Activated CD8-positive, alpha-beta memory T cell treated with anti-CD3 and anti-CD28 coated beads for 1 hour (primary cell): ENCODE measurements at places on chromosomes 5 and 9.

- DNase-seq, result no peak
Observed at GRCh38 chr5:139445325-139446170, 6.2 kb upstream of the DNAJC18 start.

- DNase-seq, result no peak
Observed at GRCh38 chr5:162372256-162372655, 304.7 kb downstream of the GABRG2 start.

GRCh38 chr9:134163371-134164196 is 780 bp downstream of the RNU6ATAC start:
- peak; percentile 28 for DNase-seq

DNA sequence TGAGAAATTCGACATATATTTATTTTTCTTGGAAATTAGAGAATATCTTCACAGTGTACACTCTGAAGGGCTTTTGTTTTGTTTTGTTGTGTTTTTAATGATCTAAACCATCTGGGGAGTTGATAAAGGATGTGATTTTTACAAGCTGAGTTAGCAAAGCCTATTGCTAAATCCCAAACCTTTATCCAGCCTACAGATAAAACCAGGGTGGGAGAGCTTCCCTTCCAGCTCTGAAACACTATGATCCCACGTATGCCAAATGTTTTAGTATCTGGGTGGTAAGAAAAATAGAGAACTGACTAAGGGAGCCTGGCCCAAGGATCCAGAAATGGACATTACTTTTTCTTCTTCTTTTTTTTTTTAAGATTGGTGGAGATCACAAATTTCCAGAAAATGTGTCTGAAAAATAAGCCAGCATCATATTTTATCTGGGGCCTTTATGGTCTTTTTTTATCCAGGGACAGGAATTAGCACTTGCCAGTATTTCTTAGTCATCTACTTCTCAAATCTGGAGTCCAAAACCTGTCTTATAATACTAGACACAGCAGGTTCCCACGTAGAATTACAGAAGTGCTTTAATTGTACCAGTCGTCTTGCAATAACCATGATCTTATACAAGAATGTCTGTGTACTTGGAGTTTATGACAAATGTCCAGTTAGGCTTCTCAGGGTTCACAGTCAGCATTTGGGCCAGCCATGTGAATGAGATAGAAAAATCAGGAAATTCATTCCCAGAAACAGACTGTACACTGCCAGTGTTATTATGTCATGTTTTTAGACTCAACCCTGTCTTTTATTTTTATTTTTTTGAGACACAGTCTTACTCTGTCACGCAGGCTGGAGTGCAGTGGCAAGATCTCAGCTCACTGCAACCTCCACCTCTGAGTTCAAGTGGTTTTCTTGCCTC is 290.8 kb upstream of the MPDZ start:
- DNase-seq, result no peak

- no peak for DNase-seq
Observed at GRCh38 chr9:121952611-121953010, 140.5 kb downstream of the TTLL11 start.

GRCh38 chr9:123399803-123400378 is 43.9 kb downstream of the CRB2 start:
- no peak for DNase-seq

DNA sequence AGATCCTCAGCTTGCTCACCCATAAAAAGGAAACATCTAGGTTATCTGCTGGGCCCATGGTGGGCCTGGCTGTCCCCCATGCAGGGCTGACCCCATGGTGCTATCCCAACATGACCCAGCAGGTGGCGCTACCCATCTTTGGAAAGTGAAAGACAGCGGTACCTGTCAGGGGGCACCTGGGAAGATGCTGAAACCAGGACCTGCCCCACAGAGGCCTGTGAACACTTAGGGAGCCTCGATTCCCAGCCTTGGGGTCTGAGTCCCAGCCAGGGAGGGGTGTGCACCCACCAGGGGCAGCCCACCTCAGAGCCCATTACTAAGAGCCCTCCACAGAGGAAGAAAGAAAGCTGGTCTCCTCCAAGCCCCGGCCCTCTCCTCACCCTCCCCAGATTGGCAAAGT is 46.6 kb upstream of the IPPK start:
- DNase-seq, result peak; percentile 56

DNA sequence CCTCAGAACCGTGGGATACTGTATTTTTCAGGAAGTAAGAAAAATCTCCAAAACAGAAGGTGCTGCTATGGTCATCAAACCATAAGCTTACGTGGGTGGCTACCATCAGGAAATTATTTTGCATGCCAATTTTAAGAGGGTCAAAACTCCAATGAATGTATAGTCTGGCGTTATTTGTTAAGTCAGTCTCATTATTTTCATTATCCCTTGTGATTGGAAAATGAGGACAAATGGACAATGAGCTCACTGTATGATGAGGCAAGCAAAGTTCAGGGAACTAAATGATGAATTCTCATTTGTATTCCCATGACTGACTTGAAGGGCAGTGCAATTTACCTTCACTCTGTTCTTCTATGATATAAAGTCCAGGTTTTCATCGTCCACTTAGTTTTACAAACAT is 17.6 kb downstream of the PUM3 start:
- DNase-seq, result no peak

DNA sequence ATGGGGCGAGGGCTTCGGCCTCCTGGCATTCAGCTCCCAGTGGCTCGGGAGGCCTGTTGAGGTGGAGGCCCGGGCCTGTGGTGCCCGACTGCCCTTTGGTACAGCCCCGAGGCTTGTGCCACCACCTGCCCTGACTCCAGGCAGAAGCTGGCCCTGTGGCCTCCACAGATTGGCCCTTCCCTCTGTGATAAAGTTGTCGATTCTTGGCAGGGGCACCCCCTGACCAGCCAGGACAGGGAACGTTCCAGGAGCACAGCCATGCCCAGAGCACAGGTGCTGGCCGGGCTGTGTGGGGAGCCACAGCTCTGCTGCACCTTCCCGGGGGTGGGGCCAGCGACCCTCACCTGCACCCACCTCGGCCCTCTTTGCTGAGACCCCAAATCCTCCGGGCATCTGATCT is 32.7 kb downstream of the SLC6A18 start:
- no peak for DNase-seq

- no peak for DNase-seq
Observed at GRCh38 chr5:109196087-109196822, 213.5 kb downstream of the PJA2 start.

GRCh38 chr5:61301341-61302199 is 30.5 kb upstream of the ZSWIM6 start:
- DNase-seq, result no peak

DNA sequence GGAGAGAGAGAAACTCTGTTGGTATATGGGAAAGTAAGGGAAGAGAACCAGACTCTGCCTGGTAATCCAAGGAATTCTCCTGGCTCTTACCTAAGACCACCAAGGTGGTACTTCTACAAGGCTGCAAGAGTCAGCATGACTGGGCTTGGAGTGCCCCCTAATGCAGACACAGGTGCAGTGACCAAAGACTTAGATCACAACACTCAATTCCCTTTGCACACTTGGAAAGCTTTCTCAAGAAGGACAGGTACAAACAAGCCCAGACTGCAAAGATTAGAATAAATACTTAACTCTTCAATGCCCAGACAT is 25.2 kb downstream of the UGT3A2 start:
- no peak for DNase-seq

- DNase-seq, result no peak
Observed at GRCh38 chr5:56814361-56814962, 887 bp upstream of the MAP3K1 start.

GRCh38 chr9:133273098-133273497 is 1.9 kb downstream of the ABO start:
- DNase-seq, result no peak

- DNase-seq, result no peak
Observed at GRCh38 chr5:64794053-64794770, 25.5 kb downstream of the CWC27 start.

GRCh38 chr9:88420227-88420626 is 32.0 kb downstream of the SPIN1 start:
- DNase-seq, result no peak

GRCh38 chr9:98080326-98080725 is 23.8 kb downstream of the NANS start:
- DNase-seq, result no peak

- no peak for DNase-seq
Observed at GRCh38 chr5:90557871-90558270, 726 bp upstream of the ADGRV1 start.

- DNase-seq, result no peak
Observed at GRCh38 chr9:117541181-117541580, 126.3 kb upstream of the ASTN2 start.

DNA sequence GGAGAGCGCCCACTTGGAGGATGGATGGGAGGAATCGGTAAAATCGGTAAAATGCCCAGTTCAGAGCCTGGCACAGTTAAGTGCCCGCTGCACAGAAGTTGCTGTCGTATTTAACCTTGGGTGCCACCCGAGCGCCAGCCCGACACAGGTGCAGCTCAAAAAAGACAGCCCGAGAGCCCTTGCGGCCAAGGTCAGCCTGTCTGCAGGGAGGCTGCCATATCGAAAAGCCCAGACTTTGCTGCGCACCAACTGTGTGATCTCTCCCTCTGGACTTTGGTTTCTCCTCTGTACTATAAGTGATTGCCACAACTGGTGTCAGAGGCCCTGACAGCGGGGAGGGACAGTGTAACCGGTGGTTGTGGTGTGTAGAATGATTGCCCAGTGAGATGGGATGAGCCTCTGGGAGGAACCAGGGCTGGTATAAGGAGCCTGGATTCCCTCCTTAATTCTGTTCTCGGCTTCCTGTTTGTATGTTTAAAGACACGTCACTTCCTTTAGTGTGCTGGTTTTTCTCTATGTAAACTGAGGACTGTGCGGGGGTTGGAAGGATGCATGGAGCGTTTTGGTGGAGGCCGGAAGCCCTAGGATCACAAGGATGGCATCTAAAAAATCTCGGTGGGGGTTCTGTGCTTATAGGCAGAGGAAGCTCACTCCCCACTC is 792 bp downstream of the NTMT1 start:
- no peak for DNase-seq

DNA sequence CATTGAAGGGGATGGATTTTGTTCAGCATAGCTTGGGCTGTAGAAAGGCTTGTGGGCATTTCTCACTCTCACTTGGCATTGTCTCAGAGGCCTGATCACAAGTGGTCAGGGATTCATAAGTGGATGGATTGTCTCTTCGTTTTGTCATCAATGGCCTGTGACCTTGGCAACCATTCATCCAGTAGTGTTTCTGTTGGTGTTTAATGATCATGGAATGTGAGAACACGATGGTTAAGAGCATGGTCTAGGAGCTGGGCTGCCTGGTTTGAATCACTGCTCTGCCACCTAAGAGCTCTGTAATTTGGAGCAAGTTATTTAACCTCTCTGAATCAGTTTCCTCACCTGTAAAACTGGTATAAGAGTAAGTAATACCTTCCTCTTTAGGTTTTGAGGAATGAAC is 430.1 kb upstream of the MEF2C start:
- DNase-seq, result no peak

GRCh38 chr9:37706290-37706689 is 47.3 kb upstream of the TRMT10B start:
- DNase-seq, result no peak

DNA sequence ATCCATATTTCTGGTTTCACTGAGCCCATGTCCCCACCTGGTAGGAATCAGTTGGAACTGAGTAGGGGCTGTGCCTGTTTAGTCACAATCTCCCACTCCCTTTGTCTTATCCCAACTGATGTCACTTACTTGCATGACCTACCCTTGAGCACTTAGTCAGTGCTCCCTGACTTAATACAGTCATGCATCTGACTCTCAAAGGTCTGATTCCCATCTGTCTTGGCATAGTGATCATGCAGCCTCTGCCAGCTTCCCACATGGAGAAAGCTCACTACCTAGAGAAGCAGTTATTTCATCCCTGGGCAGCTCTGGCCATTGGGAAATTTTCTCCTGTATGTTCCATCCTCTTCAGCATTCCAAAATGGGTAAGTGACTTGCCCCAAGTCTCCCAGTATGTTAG is 24.8 kb downstream of the ABLIM3 start:
- no peak for DNase-seq
